ENCODE measurements at places on chromosomes 5 and 9. TPM values are rescaled to one million over a fixed set of nuclear protein-coding genes. Genes with fewer than 3 reads are reported as not detected.

The BASP1 gene
- 40.3 TPM for total RNA-seq

The SOHLH1 gene
- not detected for total RNA-seq

The NR2F1 gene
- 162 TPM for total RNA-seq

The SCGB3A1 gene
- 1.3 TPM for total RNA-seq

The ARHGEF39 gene
- 6.4 TPM for total RNA-seq

The TAS2R1 gene
- total RNA-seq: not detected

The MYOT gene
- 3.7 TPM for total RNA-seq

The CDHR2 gene
- total RNA-seq: 65.7 TPM

The UHRF2 gene
- total RNA-seq: 33.3 TPM

The TEX53 gene
- total RNA-seq: not detected

The ODF2 gene
- total RNA-seq: 26.4 TPM

DNA sequence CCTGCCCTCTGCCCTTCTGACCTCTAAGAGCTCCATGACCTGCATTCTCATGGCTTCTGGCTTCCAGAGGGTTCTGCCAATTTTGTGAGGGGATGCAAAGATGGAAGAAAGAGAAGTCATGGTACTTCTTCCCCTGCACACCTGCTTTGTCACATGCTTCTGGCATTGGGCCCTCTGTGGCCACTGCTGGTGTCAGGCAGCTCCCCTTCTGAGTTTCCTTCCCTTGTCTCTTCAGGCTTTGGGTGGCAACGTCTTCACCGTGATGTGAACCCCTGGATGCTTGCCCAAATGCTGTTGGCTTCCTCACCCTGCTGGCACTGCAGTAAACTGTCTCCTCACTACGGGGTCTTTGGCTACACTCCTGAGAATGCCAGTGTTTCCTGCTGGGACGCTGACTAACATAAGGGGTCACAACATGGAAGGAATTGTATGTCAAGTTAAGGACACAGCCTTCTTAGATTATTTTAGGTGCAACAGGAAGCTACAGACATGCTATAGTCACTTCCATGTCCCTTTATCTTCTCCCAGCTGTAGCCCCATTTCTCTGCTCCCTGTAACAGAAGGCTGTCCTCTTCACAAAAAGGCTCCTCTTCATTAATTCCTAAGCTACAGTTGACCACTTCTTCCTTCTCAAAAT, 8.9 kb upstream of the CLINT1 start:
- no peak for DNase-seq

DNA sequence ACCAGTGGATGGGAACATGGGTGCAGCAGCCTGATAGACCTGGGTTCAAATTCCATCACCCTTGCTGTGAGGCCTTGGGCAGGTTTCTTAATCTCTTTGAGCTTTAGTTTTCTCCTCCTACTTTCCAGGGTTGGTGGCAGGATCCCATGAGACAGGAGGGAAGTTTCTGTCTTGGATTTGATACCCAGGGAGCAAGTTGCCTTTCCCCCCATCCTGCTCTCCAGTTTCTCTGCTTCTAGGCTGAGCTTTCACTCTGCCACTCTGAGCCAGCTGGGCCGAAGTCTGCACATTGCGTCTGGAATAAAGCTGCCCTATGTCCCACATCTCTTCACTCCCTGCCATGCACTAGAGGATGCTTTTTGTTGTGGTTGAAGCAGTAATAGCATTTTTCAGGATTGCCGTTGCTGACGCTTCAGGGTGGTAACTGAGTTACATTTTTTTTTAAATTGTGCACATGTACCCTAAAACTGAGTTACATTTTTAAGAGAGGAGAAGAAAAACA, 40.5 kb upstream of the ANGPTL2 start:
- no peak for DNase-seq

- no peak for DNase-seq
These were observed 15.6 kb downstream of the TICAM2 start for GRCh38 chr5:115586525-115587146.

- DNase-seq: no peak
These were observed 77.7 kb upstream of the PPP2R2B start for GRCh38 chr5:146956217-146956616.

GRCh38 chr9:36742264-36742663, 169.6 kb downstream of the MELK start:
- no peak for DNase-seq

- DNase-seq: no peak
These were observed 213.9 kb downstream of the PBX3 start for GRCh38 chr9:125961072-125961471.

DNA sequence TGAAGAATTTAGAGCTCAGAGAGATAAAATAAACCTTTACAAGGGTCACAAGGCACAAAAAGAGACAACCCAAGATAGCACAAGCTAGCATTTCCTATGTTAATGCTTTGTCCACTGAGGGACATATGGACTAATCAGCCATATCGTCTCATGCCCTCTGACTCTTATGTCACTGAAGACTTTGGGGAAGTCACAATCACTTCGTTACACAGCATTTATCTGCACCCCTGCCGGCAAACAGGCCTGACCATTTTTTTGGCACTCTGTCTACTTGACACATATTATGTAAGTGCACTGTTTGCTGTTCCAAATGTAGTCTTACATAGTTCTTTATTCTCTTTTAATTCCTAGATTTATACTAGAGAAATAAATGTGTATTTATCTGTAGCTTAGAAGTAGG, 13.9 kb upstream of the BNC2 start:
- no peak for DNase-seq

DNA sequence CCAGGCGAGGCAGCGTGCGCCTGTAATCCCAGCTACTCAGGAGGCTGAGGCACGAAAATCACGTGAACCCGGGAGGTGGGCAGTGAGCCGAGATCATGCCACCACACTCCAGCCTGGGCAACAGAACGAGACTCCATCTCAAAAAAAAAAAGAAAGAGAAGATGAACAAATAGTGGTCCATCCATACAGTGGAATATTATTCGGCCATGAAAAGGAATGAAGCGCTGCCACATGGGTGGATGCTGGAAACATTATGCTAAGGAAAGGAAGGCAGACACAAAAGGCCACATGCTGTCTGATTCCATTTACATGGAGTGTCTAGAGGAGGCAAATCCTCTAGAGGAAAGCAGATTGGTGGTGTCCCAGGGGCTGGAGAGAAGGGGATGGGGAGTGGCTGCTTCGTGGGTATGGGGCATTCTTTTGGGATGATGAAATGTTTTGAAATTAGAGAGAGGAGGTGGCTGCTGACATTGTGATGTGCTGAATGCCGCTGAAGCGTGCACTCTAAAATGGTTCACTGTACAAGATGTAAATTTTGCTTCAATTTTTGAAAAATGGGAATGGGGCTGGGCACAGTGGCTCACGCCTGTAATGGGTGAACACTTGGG, 17.0 kb downstream of the PLPP7 start:
- DNase-seq: no peak

DNA sequence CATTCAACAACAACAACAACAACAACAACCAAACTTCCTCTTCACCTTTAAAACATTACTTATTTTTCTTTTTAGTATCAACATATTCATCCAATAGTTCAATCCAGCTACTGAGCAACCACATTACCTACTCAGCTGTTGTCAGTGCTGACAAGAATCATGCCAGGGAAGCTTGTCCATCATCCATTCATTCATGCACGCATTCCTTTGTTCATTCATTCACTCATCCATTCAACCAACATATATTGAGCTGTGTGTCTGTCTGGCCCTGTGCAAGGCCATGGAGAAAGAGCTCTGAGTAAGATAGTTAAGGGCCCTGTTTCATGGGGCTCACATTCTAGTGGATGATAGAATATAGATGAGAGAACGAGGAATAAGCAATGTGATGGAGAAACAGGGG, 80.2 kb upstream of the TBC1D2 start:
- DNase-seq: no peak

- DNase-seq: peak; percentile 44
These were observed 20.8 kb upstream of the DTWD2 start for GRCh38 chr5:119009131-119009530.

DNA sequence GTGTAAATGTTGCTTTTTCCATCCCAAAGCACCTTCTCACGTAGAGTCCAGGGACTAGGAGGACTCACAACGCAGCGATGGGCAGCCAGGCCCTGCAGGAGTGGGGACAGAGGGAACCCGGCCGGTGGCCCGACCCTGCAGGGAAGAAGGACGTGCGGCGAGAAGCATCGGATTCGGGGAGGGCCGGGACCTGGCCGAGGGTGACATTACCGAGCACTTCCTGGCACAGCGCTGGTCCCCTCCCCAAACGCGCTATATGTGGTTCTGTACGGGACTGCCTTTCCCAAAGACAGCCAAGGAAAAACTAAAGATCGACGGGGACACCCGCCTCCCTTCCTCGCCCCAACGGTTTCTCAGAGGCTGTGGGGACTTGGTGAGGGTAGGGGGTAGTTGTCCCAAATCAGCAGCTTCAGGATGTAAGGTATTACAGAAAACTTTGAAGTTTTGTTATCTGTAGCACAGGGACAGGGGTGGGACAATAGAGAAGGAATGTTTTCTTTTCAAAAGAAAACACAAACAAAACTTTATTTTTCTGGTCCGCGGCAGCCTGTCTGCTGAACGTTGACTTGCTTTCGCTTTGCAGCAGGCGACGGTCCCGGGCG, 887 bp upstream of the MAP3K1 start:
- peak; percentile 27 for DNase-seq

- peak; percentile 48 for DNase-seq
These were observed 216.2 kb upstream of the CLINT1 start for GRCh38 chr5:158074992-158075769.

DNA sequence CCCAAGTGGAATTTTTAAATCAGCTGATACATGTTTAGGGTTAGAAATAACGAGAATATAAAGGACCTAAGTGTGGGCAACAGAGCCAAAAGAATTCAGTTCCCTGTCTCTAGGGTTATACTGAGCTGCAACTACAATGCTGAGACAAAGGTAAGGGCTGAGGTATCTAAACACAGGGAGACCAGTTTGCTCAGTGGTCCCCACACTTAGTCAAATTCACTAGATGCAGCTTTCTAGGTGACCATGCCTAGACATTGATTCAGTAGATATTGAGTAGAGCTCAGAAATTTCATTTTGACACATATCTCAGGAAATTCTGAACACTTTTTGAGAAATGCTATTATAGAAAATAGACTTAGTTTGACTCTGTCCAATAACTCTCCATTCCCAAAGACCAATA, 84.8 kb downstream of the PPP2R2B start:
- no peak for DNase-seq

DNA sequence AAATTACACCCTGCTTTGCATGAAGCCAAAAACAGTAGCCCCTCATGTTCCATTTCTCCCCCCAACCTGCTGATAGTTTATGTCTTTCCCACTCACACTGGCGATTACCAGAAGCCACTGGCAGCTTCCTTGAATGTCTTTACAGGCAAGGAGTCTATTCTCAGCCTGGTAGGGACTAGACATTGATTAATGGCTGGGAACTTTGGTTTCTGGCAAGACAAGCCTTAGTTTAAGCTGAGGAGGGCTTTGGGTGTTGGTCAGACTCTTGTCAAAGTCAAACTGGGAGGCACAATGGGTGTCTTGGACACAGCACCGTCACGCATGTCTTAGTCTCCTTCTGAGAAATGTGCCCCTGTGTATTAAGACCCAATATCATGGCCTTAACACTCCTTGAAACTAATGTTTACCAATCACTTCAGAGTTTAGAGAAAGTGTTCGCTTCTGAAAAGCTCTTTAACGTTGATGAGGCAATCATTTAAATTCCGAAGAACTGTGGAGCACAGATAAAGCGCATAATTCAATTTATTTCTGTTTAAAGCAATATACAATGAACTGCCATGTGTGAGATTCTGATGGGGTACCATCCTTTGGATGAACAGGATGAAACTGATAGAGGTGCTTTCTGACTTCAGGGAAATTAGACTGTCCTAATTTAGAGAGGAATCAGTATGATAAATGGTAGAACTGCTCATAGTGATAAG, 53.9 kb upstream of the CPEB4 start:
- peak; percentile 32 for DNase-seq

DNA sequence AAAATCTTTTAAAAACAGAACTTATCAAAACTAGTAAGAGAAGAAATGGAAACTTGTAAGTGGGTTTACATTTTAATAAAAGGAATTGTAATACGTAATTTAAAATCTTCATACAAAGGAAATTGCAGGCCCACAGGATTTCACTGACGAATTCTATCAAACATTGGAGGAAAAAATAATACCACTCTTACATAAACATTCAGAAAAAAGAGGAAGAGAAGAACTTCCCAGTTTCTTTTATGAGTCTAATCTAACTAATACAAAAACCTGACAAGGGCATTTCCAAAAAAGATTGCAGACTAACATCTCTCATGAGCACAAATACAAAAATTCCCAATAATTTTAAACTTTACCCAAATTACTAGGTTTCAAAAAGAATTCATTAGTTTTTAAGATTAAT, 149.0 kb downstream of the RANBP17 start:
- DNase-seq: no peak

DNA sequence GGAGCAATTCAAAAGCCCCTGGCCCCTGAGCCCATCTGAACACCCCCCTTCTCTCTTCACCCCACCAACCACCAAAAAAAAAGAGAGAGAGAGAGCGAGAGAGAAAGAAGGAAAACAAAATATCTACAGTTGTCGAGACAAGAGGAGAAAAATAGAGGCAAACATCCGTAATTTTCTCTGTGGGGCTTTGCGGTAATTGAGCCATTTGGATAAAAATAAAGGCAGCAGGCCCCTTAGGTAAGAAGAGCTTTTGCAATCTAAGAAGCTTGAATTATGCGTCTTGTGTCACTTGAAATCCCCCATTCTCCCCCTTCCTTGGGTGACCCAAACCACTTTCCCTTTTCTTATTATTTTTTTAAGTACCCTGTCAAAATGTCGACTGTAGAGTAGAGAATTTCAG, 35.5 kb upstream of the FUBP3 start:
- no peak for DNase-seq

- peak; percentile 40 for DNase-seq
These were observed at the start of gene SYK for GRCh38 chr9:90801241-90801972. Gene SYK (plus strand): TSS chr9:90801819. CDS start chr9:90843899, 42,080 bp downstream.

- no peak for DNase-seq
These were observed 43.3 kb downstream of the CREBRF start for GRCh38 chr5:173099461-173099860.

GRCh38 chr5:19739671-19740070, 248.3 kb downstream of the CDH18 start:
- DNase-seq: no peak

DNA sequence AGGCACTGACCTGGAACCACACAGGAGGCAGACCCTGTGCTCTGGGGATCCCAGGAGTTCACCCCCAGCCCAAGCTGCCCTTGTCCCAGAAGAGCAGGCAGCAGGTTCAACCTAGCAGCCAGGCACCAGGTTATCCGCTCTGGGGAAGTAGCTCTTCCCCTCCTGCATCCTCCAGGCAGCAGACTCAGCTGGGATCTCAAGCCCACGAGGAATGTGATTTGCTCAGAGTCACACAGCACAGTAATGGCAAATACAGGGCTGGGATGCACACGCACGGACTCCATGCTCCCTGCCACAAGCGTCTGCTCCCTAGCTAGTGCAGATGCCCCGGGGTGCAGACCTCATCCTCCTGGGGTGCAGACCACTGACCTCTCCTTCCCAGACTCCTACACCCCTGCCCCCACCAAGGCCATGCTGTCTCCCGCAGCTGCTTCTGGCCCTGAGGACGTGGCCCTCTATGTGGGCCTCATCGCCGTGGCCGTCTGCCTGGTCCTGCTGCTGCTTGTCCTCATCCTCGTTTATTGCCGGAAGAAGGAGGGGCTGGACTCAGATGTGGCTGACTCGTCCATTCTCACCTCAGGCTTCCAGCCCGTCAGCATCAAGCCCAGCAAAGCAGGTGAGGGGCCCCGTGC, 25.5 kb downstream of the HK3 start:
- no peak for DNase-seq

Data from mucosa of gallbladder (tissue), 1 donor.